Stimulated activated CD4-positive, alpha-beta T cell treated with anti-CD3 and anti-CD28 coated beads, TNF-alpha, amount 100 ng/mL, for 4 hours (primary cell): ENCODE measurements at places on chromosomes 4 and X.

- DNase-seq: no peak
These were observed 13.1 kb downstream of the ZNF81 start for GRCh38 chrX:47849778-47850177.

GRCh38 chrX:103789004-103789403 lies 12.4 kb downstream of the PLP1 start:
- DNase-seq: no peak

- DNase-seq: no peak
These were observed 86.8 kb upstream of the FAM241A start for GRCh38 chr4:112058433-112058832.

DNA sequence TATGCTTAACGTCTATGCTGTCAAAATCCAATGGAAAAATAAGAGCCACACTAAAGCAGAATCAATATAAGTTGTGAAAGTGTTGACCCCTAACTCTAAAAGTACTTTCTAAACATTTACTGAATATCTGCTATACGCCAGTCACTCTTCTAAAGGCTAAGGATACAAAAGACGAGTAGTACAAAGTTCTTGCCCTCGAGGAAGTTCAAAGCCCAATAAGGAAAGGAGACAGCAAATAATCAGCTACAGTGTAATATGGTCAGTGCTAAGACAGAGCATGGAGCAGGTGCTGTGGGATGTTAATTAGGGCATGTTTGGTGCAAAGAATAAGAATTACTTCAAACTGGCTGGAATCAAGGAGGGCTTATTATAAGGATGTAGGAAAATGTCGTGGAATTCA lies 31.6 kb upstream of the TMEM150C start:
- DNase-seq: no peak

GRCh38 chr4:11355226-11355625 lies 73.5 kb downstream of the HS3ST1 start:
- no peak for DNase-seq

GRCh38 chrX:26146024-26146423 lies 7.9 kb downstream of the MAGEB18 start:
- no peak for DNase-seq

- DNase-seq: no peak
These were observed 177.8 kb upstream of the ATP6AP2 start for GRCh38 chrX:40402831-40403533.
